Umbilical cord (tissue), 2 donors: ENCODE measurements at places on chromosomes 12 and 14. TPM values are rescaled to one million over a fixed set of nuclear protein-coding genes. Genes with fewer than 3 reads are reported as not detected.

Gene SLCO1C1
- total RNA-seq = 1.4 TPM

Gene KLRC2
- not detected for total RNA-seq

Gene E2F7
- 1.7 TPM for total RNA-seq

Gene ARHGAP9
- 6.7 TPM for total RNA-seq

Gene ZFYVE21
- total RNA-seq = 55.6 TPM

Gene MYF5
- total RNA-seq = 7.5 TPM

Gene SLC4A8
- total RNA-seq = 2.6 TPM

Gene LTB4R2
- 8.9 TPM for total RNA-seq

Gene DCAF5
- 21.2 TPM for total RNA-seq

Gene ACSS3
- total RNA-seq = 32.0 TPM

Gene FIGNL2
- total RNA-seq = 0.48 TPM

Gene MANSC1
- 1.2 TPM for total RNA-seq
